ENCODE measurements at places on chromosomes 1 and 21. TPM values are rescaled to one million over a fixed set of nuclear protein-coding genes. Genes with fewer than 3 reads are reported as not detected.

The LGR6 gene
- 5.6 TPM for total RNA-seq

The SLAMF9 gene
- 0.94 TPM for total RNA-seq

The HES5 gene
- not detected for total RNA-seq

The TNFRSF9 gene
- 1.3 TPM for total RNA-seq

The FAAH gene
- total RNA-seq = 23.8 TPM

The SRP9 gene
- 291 TPM for total RNA-seq

The CD52 gene
- 1.2 TPM for total RNA-seq

The FCRL4 gene
- not detected for total RNA-seq

DNA sequence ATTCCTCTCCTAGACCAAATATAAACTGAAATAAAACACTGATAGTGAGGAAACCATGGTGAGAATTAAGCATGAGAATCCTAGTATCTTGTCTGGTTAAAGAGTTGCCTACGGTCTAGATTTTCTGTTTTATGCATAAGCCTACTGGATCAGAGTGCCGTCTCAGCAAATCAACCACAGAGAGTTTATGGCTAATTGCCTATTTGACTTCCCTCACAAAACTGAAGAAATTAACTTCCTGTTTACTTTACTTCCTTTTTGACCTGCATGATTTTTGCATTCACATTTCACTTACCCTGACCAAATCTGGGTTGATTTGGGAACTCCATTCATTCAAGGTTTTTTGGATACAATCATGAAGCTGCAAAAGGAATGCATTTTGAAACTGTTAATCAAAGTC lies 5.0 kb downstream of the GCLM start:
- no peak for DNase-seq

- no peak for DNase-seq
These were observed 4.5 kb upstream of the NCMAP start for GRCh38 chr1:24551290-24551959.

- DNase-seq = no peak
These were observed 1233.9 kb upstream of the ADGRL2 start for GRCh38 chr1:80566867-80567266.

GRCh38 chr1:3066826-3067225 lies 2.2 kb upstream of the PRDM16 start:
- DNase-seq = no peak

DNA sequence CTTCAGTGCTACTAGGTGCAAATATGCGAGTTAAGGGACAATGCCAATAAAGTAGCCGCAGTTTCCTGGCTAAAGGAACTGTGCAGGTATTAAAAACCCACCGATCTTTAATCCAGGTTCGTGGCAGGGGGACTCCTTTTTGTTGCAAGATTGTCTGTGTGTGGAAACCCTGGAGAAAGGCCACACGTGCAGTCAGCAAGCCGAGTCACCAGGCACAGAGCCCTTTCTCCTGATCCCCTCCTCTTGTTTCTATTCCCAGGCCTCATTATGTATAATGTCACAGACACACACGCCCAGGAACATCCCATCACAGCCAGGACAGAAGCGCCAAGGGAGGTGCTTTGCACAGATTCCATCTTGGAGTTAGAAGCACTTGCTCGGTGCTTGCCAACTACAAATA lies 528.9 kb downstream of the KIF26B start:
- no peak for DNase-seq

- no peak for DNase-seq
These were observed 146.6 kb downstream of the KCNJ6 start for GRCh38 chr21:37769656-37770055.

DNA sequence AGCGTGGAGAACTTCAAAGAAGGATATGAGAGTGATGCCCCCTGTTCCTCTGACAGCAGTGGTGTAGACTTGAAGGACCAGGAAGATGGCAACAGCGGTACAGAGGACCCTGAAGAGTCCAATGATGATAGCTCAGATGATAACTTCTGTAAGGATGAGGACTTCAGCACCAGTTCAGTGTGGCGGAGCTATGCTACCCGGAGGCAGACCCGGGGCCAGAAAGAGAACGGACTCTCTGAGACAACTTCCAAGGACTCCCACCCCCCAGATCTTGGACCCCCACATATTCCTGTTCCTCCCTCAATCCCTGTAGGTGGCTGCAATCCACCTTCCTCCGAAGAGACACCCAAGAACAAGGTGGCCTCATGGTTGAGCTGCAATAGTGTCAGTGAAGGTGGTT lies 14.0 kb downstream of the CERS2 start:
- DNase-seq = no peak

GRCh38 chr1:15799928-15800835 lies 7.3 kb downstream of the UQCRHL start:
- peak; percentile 97 for DNase-seq

DNA sequence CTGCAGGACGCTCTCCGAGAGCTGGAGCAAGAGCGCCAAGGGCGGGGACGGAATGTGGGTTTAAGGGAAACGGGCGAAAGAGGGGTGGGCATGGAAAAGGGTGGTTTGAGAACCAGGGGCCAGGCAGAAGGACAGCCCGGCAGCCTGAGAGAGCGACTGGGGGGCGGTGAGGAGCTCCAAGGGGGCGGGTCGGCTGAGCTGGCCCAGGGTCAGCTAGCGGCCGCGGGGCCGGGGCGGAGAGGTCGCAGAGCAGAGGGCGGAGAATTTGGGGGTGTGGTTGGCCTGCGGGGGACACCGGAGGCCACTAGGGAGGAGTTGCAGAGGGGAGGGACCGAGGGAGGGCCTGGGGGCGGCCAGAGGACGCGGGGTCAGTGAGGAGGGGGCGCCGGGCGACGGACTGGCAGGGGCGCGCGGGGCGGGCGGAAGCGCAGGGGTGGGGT lies 54.7 kb downstream of the NDUFS5 start:
- DNase-seq = no peak

- no peak for DNase-seq
These were observed 24.8 kb downstream of the NOS1AP start for GRCh38 chr1:162094271-162094670.

DNA sequence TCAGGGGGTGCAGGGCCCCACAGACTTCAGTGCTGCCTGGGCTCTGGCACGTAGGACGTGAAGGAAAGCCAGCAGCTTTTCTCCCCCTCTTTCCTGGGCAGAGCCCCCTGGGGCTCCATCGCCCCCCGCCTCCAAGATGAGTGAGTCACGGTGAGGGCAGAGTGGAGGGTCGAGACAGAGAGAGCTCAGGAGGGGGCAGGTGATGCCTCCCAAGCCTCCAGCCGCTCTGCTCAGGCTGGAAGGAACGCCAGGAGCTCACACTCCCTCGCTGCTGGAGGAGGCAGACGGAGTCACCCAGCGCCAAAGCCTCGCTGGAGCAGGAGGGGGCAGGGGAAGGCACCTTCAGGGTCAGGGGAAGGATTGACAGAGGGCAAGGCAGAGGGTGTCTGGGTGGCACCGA lies 119.5 kb downstream of the CASZ1 start:
- DNase-seq = no peak

GRCh38 chr1:6358757-6359201 lies 34.8 kb downstream of the ACOT7 start:
- DNase-seq = no peak

DNA sequence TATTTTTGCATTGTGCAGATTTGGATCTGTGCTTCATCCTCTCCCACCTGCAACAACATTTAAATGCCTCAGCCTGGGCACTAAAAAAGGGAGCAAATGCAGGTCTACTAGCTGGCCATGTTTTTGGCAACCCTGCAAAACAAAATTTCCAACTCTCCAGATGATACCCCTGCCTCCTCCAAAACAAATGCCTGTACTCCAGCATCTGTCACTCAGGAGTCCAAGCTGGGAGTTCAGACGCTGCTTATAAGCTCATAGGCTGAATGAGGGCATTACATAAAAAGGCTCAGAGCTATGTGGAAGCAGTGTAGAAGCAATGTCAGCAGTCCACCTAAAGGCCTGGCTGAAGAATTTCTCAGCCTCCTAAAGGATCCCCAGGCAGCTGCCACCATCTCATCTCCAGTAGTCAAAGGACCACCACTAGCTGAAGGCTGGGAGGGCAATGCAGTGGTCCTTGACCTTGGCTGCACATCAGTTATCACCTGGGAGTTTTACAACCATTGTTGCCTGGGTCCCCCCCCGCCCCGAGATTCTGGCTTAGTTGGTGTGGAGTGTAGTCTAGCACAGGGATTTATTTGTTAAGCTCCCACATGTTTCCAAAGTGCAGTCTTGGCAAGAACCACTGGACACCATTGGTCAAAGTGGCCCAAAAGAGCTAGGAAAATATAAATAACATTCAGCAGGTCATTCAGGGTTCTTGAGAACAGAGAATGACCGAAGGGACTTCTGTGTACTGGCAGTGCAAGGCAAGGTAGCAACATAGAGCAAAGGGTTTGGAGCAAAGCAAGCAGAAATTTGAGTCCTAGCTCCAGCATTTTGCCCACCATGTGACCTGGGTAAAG lies 57.2 kb downstream of the ITPKB start:
- no peak for DNase-seq

GRCh38 chr1:10386761-10387676 lies 11.8 kb upstream of the PGD start:
- no peak for DNase-seq

GRCh38 chr1:40945491-40945973 lies 34.0 kb upstream of the CTPS1 start:
- DNase-seq = no peak

DNA sequence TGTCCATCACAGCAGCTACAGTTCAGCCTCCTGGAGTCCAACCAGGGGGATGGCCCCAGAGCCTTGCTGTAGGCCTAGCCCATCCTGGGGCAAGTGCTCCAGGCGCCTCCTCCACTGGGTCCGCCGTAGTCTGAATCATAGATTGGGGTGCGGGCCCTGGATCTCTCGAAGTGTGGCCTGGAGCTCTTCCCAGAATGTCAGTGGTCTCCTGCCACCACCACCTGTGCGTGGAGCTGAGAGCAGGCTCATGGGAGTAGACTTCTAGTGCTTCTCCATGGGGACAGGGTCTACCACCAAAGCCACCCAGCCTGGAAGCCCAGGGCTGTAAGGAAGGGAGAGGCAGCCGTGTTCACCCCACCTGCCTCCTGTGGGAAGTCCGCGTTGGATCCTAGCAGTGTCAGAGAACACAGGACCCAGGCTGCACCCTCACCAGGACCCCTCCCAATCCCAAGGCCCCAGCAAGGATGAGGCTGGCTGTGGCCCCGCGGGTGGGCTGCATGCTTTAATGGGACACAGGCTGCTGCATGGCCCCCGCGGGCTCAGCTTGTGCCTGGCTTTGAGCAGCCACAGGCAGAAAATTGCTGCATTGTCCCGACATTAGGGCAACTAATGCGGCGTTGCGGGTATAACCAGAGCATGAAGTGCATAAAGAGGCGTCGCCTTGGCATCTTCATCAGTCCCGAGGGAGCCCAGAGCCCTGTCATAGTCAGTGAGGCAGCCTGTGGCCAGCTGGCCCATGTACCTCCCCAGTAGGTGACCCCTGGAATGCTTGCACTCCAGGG lies 735 bp upstream of the HES3 start:
- DNase-seq = no peak

- no peak for DNase-seq
These were observed 177.9 kb downstream of the CDC42BPA start for GRCh38 chr1:227140376-227140775.

DNA sequence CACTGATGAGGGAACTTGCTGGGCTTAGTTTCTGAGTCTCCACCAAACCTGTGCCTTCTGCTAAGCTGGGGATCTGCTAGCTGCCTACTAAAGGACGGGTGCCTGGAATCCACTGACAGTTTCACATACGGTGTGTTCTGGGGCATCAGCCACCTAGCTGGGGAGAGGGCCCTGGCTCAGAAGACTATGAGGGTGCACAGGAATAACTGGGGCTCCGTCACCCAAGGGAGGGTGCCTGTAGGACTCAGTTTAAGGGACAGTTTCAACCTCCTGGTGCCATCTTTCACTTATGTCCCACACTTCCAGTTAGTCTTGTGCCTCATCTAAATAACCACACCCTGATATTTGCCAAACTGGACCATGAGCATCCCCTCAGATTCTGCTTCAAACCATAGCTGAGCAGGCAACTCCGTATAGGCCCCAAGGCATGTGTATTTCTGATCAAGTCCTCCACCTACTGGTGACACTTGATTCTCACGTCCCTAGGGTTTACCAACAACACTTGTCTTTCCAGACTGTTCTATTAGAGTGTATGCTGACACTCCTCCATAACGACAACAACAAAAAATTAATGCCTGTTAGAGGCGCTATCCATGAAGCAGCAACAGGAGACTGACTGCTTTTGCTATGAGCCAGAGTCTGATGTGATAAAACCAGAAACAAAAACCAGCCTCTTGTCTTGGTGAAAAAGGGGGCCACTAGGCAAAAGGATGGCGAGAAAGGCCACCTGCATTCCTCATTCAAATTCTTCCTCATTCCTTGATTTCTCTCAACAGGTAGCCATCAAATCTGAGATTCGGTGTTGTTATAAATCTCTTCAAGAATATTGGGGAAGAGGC lies 55.0 kb upstream of the PAXBP1 start:
- peak; percentile 7 for DNase-seq

DNA sequence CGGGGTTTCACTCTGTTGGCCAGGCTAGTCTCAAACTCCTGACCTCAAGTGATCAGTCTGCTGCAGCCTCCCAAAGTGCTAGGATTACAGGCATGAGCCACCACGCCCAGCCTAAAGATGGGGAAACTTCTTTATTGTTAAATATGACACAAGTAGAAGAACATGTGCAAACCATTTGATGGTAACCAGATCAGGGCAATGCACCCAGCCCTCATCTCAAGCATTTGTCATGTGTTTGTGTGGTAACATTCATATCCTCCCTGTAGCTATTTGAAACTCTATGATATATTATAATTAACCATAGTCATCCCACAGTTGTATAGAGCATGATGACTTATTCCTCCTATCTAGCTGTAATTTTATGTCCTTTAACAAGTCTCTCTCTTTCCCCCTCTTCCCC lies 119.5 kb upstream of the TMPRSS2 start:
- DNase-seq = no peak

All from PC-9 (cell line).